ENCODE measurements at places on chromosomes 13 and 19. TPM values are rescaled to one million over a fixed set of nuclear protein-coding genes. Genes with fewer than 3 reads are reported as not detected.

Gene NCR1
- total RNA-seq = not detected

Gene KCNC3
- 9.3 TPM for total RNA-seq

Gene RNF17
- not detected for total RNA-seq

Gene CGB8
- total RNA-seq = 3.1 TPM

Gene CAPN12
- total RNA-seq = 0.40 TPM

DNA sequence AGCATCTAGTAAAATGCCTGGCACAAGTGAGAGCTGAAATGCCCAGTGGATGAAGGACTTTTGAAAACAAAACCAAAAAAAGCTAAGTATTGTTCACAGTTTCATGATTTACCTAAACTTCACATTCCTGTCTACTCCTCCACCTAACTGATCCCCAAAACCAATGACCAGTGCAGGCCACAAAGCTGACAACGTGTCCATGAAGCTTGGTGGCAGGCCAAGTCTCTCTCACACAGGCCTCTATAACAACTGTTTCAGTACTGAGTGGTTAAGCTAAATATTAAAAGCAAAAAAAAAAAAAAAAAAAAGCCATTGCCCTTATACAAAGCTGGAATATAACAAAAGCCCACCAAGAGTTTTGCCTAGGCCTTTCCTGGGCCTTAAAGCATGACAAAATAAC lies 36.4 kb downstream of the STK24 start:
- H3K27ac ChIP-seq = peak overlapping the region; percentile 69
- no peak for DNase-seq
- no peaks in the 10 kb centered on the region for H3K36me3 ChIP-seq
- no peak overlapping the region for H3K4me3 ChIP-seq
- no peaks in the 10 kb centered on the region for H3K27me3 ChIP-seq

DNA sequence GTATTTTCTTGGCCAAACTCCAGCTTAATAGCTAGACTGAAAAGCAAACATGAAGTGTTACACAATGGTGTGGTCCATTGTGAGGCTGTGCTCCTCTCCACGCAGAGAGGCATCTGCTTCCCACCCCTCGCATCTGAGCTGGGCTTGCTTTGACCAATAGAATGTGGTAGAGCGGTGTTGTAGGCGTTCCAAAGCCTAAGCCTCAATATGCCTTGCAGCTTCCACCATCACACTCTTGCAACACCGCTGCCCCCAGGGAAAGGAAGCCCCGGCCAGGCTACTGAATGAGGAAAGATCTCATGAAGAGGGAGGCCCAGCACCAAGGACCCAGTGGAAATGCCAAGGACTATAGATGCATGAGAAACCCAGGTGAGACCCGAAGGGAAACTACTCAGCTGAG lies 9.4 kb downstream of the FLT1 start:
- no peaks in the 10 kb centered on the region for H3K36me3 ChIP-seq
- no peak overlapping the region for H3K27ac ChIP-seq
- H3K27me3 ChIP-seq = peaks cover 14% of the 10 kb centered on the region
- H3K4me3 ChIP-seq = no peak overlapping the region
- no peak for DNase-seq

DNA sequence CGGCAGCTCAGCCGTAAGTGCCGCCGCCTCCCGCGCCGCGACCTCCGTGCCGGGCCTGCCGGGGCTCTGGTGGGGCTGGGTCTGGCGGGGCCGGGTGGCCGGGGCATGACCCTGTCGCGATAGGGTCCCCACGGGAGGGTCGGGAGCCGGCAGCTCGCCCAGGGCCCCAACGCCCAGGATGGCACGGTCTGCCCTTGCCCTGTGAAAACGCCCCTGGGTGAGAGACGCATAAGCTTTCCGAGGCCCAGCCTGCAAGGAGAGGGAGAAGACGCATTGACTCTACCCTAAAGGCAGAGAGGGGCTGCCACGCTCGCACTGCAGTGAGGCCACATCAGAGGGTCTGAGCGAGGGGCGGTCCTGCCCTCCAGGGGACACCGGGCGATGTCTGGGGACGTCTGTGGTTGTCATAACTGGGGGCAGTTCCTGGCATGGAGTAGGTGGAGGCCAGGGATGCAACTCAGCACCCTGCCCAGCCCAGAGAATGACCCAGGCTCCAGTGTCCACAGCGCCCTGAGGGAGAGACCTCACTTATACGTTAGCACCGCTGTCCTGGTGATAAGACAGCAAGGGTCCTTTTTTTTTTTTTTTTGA lies 539 bp downstream of the ZNF554 start:
- no peak for DNase-seq
- peaks cover 8% of the 10 kb centered on the region for H3K36me3 ChIP-seq
- peak overlapping the region; percentile 78 for H3K4me3 ChIP-seq
- H3K4me1 ChIP-seq = peaks cover 3% of the 10 kb centered on the region

- no peak overlapping the region for H3K4me3 ChIP-seq
- no peaks in the 10 kb centered on the region for H3K27me3 ChIP-seq
- no peak overlapping the region for H3K27ac ChIP-seq
- no peaks in the 10 kb centered on the region for H3K36me3 ChIP-seq
- DNase-seq = no peak
- H3K4me1 ChIP-seq = no peaks in the 10 kb centered on the region
Measured at GRCh38 chr19:19602136-19602712, 16.3 kb downstream of the PBX4 start.

DNA sequence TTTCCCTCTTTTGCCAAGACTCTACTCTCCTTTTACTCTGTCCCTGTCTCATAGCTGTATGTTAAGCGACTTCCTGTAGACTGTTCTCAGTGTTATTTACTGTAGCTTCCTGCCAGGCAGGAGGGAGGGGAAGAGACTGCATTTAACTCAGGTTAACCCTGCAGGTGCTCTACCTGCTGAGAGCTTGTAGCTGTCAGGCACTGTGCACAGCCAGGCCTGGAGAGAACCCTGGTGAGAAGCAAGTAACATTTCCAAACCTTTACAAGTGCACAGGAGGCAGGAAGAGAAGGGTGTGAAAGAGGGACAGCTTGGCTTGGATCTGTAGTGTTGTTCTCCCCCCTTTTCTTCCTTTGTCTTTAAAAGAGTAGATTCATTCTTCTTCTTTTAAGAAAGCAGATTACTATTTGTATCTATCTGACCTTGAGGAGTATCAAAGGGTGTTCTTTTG lies 167.1 kb downstream of the LMO7 start:
- H3K27ac ChIP-seq = peak overlapping the region; percentile 93
- H3K27me3 ChIP-seq = no peaks in the 10 kb centered on the region
- peaks cover 61% of the 10 kb centered on the region for H3K4me1 ChIP-seq
- H3K36me3 ChIP-seq = peaks cover 33% of the 10 kb centered on the region

DNA sequence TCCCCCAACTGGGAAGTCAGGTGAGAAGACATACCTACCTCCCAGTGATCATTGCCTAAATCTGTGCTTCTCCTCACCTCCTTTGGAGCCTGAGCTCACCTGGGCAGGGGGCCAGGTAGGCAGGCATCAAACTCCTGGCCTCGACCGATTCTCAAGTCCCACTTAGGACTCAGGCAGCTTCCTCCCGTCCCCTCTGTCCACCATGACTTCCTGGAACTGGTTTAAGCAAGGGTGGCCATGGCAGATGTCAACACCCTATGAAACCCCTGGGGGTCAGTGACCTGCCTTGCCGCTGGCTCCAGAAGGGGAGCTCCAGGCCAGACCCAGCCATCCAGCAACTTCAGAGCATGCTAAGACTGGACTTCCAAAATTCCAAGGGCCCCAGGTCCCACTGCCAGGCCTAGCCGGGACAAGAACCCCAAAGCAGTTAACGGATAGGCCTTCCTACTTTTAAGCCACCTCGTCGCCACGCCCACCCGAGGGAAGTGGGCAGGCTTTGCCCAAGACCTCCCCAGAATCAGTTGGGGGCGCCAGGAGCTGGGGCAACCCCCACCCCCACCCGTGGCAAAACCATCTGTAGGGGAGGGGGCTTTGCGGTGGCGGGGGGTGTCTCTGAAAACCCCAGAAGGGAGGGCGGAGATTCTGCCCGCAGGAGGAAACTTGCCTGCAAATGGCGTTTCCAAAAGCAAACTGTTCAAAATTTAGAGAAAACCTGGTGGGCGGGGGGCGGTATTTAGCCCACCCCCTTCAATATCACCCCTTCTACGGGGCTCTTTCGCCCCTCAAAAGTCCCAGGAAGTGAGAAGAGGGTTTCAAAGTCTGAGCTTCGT lies 657 bp downstream of the PLIN3 start:
- DNase-seq = no peak
- peaks cover 30% of the 10 kb centered on the region for H3K4me1 ChIP-seq
- peak overlapping the region; percentile 80 for H3K4me3 ChIP-seq
- H3K36me3 ChIP-seq = no peaks in the 10 kb centered on the region
- no peaks in the 10 kb centered on the region for H3K27me3 ChIP-seq

DNA sequence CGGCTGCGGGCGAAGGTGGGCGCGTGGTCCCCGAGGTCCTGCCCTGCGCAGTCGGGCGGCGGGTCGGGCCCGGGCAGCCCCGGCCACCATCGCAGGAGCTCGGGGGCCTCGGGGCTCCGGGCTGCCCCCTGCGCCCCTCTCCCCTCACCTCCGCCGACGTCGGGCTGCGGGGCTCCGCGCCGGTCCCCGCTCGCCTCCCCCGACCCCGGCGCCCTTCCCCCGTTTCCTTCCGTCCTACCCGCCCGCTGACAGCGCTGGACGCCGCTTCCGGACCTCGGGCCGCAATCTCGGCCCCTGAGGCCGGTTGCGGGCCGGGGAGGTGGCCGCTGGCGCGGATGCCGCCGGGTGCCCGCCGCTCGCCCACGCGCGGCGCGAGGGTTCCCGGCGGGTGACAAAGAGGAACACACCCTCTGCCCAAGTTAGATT lies 720 bp downstream of the FARP1 start:
- peaks cover 46% of the 10 kb centered on the region for H3K4me1 ChIP-seq
- no peaks in the 10 kb centered on the region for H3K36me3 ChIP-seq
- no peaks in the 10 kb centered on the region for H3K27me3 ChIP-seq
- no peak for DNase-seq
- peak overlapping the region; percentile 78 for H3K27ac ChIP-seq

DNA sequence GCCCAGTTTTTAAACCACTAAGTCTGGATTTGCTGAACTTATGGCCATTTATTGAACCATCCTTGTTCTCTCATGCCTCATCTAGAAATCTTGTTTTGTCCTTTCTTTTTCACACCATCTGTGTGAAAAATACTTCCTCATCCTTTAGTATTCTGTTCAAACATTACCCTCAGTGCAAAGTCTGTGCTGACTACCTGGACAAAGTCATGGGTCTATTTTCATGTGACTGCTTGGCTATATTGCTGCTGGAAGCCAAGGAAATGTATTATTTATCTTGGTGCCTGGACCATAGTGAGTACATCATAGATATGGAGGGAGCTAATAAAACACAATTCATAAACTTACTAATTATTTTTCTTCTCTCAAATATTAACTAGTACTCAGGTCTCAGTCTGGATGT lies 312.5 kb downstream of the OXGR1 start:
- DNase-seq = no peak
- H3K27me3 ChIP-seq = peaks cover 11% of the 10 kb centered on the region
- H3K36me3 ChIP-seq = no peaks in the 10 kb centered on the region
- H3K27ac ChIP-seq = no peak overlapping the region
- no peak overlapping the region for H3K4me3 ChIP-seq

DNA sequence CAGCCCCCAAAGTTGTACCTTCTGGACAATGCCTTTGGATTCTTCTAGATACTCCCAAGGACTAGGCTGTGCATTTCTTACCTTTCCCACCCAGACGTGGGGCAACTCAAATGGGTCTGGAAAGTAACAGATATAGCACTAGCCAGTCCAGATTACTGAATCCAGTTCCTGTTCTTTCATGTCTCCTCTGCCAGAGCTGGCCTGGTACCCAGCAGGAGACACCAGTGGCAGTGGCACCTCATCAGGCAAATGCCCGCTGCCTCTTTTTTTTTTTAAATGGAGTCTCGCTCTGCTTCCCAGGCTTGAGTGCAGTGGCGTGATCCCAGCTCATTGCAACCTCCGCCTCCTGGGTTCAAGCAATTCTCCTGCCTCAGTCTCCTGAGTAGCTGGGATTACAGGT lies 43.2 kb downstream of the N4BP2L2 start:
- no peak for DNase-seq
- peaks cover 4% of the 10 kb centered on the region for H3K36me3 ChIP-seq
- H3K27me3 ChIP-seq = no peaks in the 10 kb centered on the region

GRCh38 chr13:98778749-98779148 lies 26.3 kb upstream of the SLC15A1 start:
- H3K27me3 ChIP-seq = peaks cover 3% of the 10 kb centered on the region
- H3K4me1 ChIP-seq = peaks cover 9% of the 10 kb centered on the region
- H3K4me3 ChIP-seq = no peak overlapping the region
- no peak for DNase-seq
- no peak overlapping the region for H3K27ac ChIP-seq

GRCh38 chr19:18086590-18087138 lies at the start of gene IL12RB1:
IL12RB1 (minus strand) TSS chr19:18086934; CDS start chr19:18086823, 111 bp downstream.
- no peaks in the 10 kb centered on the region for H3K36me3 ChIP-seq
- DNase-seq = no peak
- H3K27me3 ChIP-seq = peaks cover 5% of the 10 kb centered on the region
- H3K27ac ChIP-seq = no peak within 1 kb of the TSS
- peak within 1 kb of the TSS; percentile 46 for H3K4me3 ChIP-seq
- peaks cover 11% of the 10 kb centered on the region for H3K4me1 ChIP-seq

DNA sequence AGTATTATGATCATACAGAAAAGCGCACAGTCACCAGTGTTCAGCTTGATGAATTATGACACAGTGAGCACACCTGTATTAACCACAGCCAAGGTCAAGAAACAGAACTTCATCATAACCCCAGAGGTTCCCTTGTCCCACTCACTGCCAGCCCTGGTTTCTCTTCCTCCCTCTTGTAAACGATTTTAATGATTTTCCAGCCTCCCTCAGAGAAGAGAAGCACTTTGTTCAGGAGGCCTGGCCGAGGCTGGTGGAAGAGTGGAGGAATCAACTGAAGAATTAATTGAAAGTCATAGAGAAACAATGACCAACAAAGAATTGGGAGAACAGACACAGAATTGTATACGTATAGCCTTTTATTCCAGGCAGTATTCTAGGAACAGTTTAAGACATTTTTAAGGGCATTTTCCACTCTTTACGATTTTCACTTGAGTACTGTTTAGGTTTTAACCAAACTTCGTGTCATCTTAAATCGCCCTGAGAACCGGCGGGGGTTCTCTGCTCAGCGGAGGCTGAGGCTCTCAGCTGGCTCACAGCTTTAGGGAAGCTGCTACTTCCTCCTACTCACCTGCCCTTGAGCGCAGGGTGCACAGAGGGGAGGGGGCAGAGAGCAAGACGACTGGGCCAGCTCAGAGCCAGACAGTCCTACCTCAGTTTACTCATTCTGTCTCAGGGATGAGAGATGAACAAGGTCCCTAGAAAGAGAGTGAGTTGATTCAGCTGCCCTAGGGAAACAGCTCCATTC lies 108.6 kb downstream of the AKAP11 start:
- no peak for DNase-seq
- H3K4me1 ChIP-seq = peaks cover 6% of the 10 kb centered on the region
- H3K36me3 ChIP-seq = peaks cover 2% of the 10 kb centered on the region
- no peak overlapping the region for H3K27ac ChIP-seq
- no peaks in the 10 kb centered on the region for H3K27me3 ChIP-seq
- H3K4me3 ChIP-seq = no peak overlapping the region

GRCh38 chr13:51746802-51747201 lies 57.2 kb downstream of the DHRS12 start:
- H3K4me3 ChIP-seq = no peak overlapping the region
- H3K27me3 ChIP-seq = no peaks in the 10 kb centered on the region
- DNase-seq = no peak
- H3K4me1 ChIP-seq = peaks cover 5% of the 10 kb centered on the region

- H3K27me3 ChIP-seq = no peaks in the 10 kb centered on the region
- H3K27ac ChIP-seq = no peak overlapping the region
- H3K4me3 ChIP-seq = no peak overlapping the region
- peaks cover 12% of the 10 kb centered on the region for H3K4me1 ChIP-seq
Measured at GRCh38 chr19:51576850-51577249, 5.8 kb downstream of the ZNF175 start.

- DNase-seq = no peak
- H3K36me3 ChIP-seq = no peaks in the 10 kb centered on the region
- peaks cover 5% of the 10 kb centered on the region for H3K27me3 ChIP-seq
- no peak overlapping the region for H3K4me3 ChIP-seq
- H3K27ac ChIP-seq = no peak overlapping the region
- no peaks in the 10 kb centered on the region for H3K4me1 ChIP-seq
Measured at GRCh38 chr13:60969656-60970055, 446.0 kb downstream of the PCDH20 start.
